ENCODE measurements at places on chromosomes 2 and 18.

DNA sequence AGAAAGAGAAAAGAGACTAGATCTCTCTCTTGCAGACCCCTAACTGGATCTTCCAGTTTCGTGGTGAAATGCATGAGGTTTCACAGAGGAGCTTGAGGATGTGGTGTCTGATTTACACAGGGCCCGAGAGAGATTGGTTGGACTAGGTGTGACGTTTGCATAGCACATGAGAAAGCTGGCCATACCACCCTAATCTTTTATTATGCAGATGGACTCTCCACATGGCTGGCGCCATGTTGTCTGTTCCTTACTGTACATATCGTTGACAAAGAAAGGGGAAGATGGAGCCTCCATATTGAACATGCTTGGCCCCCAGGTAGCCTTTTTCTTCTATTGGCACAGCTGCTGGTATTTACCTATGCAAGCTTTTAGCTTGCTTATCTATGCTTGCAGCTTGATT is 27.5 kb upstream of the PGAP1 start:
- no peak for DNase-seq

GRCh38 chr2:128775914-128776285 is 457.2 kb upstream of the HS6ST1 start:
- no peak for DNase-seq

GRCh38 chr2:136901732-136902131 is 136.4 kb downstream of the THSD7B start:
- DNase-seq, result no peak

DNA sequence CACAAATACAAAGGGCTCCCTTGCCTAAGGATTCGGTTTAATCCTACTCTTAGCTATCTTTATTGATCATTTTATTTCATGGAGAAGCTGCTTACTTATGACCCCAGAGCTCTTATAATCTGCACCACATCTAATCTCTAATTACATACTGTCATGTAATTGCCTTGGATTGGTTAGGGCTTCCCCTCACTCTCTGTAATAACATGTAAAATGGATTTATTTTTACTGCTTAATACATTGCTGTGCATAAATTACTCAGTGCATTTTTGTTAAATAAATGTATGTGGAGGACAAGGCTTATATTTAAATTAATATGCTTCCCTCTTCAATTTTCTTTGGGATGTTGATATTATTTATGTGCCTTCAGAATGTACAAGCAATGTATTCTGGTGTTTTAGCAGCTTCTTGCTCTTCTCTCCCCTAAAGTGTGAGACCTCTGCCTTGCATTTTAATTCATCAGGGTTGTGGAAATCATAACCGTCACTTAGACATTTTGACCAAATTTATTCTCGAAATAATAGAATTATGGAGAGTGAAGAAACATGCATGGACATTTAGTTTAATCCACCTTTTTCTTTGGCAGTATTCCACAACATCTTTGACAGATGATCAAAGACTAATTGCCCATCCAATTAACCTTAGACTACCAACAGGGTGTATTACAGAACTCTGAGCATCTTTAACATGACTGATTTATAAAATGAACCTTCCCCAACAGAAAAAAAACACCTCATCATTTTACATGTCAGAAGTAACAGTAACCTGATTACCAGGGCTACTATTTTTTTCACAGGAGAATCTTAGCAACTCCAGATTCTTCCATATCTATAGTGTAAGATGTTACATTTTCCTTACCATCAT is 692.6 kb downstream of the LRRTM4 start:
- no peak for DNase-seq

GRCh38 chr2:71557321-71557720 is 104.0 kb downstream of the DYSF start:
- no peak for DNase-seq

GRCh38 chr2:27909901-27910300 is 19.4 kb downstream of the BABAM2 start:
- no peak for DNase-seq

GRCh38 chr2:217412721-217413120 is 552.9 kb upstream of the TNP1 start:
- no peak for DNase-seq

DNA sequence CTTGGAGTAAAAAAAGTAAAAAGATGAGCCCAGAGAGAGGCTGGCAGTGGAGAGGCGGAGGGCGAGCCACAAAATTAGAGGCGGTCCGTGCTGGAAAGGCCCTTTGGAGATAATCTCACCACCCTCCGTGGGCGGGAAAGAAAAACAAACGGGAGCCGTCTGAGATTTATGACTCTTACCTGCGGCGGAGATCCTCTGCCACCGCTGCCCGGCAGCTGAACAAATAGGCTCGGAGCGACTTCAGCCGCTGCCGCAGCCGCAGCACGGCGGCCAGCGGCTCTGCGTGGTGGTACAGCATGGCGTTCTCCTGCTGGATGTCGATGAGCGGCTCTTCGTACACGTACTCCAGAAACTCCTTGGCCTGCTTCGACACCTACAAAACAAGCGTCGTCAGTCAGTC is 94.6 kb downstream of the PLEKHM3 start:
- DNase-seq, result no peak
